Uterine smooth muscle cell (primary cell): ENCODE measurements at places on chromosomes 5 and 9. TPM values are rescaled to one million over a fixed set of nuclear protein-coding genes. Genes with fewer than 3 reads are reported as not detected.

SLC6A19 gene
- not detected in 2 replicates for total RNA-seq

SLC44A1 gene
- 78.0 and 92.9 TPM in 2 replicates for total RNA-seq

FOXD4 gene
- total RNA-seq, result 0.62 TPM in 1 of 2 replicates, not detected in the other

FABP6 gene
- not detected in 2 replicates for total RNA-seq

CAMK4 gene
- total RNA-seq, result 5.0 and 10.8 TPM in 2 replicates

SLC1A1 gene
- 15.7 and 21.1 TPM in 2 replicates for total RNA-seq

SPINK13 gene
- total RNA-seq, result 0.22 and 0.37 TPM in 2 replicates

ERGIC1 gene
- total RNA-seq, result 111 and 118 TPM in 2 replicates

HTR4 gene
- not detected in 2 replicates for total RNA-seq

BTNL3 gene
- total RNA-seq, result not detected in 2 replicates
